ENCODE measurements at places on chromosomes 3 and 15.

DNA sequence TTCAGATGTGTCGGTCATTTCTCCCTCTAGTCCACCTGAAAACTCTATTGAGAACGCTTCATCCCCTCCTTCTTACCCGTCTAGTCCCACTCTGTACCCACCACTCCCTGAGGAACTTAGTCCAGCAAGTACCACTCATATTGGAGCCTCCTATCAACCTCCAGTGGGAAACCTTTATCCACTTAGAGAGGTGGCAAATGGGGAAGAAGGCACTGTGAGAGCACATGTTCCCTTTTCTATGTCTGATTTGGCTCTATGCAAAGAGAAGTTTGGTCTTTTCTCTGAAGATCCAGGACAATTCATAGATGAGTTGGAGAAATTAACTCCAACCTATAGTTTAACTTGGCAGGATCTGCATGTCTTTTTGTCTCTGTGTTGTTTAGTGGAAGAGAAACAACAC, 17.0 kb upstream of the RPN1 start:
- no peak for DNase-seq

DNA sequence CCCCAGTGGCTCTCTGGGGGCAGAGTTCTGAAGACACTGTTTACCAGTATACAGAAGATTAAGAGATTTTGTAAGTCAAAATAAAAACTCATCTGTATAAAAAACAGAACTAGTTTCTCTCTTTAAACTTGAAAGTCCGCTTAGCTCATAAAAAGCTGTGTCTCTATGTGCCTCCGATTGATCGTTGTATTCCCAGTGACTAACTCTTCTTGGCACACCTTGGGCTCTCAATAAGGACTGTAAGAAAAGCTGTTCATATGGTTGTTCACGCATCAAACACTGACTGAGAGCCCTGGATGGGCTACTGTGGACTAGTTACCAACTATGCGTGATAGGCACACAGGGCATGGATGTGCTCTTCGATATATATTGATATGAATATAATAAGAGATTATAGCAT, 107.9 kb downstream of the P3H2 start:
- no peak for DNase-seq

- DNase-seq, result no peak
Observed at GRCh38 chr3:156456771-156457224, 98.1 kb downstream of the SSR3 start.

- no peak for DNase-seq
Observed at GRCh38 chr15:101038327-101039003, 119.3 kb downstream of the LRRK1 start.

GRCh38 chr3:17901893-17902292, 159.5 kb upstream of the TBC1D5 start:
- no peak for DNase-seq

DNA sequence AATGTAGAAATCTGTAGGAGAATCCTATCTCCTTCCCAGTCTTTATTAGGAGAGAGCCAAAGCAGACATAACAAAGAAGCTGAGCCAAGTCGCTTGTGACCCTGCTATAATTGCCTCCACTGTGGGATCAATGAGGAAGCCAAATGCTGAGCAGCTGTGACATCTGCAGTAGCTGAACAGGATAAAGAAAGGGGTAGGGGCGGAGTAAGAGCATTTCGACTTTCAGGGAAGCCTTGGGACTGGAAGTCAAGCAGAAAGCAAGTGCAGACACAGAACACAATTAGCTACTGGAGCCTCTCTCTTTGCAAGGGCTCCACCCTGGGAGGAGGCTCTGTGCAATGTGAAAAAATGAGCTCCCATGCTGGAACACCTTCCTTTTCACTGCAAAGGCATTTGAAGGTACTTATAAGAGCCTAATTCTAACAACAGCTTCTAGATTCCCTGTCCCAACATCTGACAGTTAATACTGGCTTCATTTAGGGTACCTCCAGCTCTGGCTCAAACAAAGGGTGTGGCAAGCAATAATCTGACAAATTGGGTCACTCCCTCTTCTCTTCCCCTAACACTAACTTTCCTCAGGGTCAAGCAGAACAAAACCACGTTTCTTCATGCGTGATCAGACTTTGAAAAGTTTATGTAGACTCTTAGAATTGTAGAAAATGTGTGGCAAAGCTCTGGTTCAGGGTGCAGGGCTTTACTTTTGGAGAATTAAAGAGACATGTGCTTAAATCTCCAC, 166.4 kb downstream of the CADPS start:
- no peak for DNase-seq

Measured in ovary (tissue), 10 donors.